ENCODE measurements at places on chromosomes 5 and 9. TPM values are rescaled to one million over a fixed set of nuclear protein-coding genes. Genes with fewer than 3 reads are reported as not detected.

DNA sequence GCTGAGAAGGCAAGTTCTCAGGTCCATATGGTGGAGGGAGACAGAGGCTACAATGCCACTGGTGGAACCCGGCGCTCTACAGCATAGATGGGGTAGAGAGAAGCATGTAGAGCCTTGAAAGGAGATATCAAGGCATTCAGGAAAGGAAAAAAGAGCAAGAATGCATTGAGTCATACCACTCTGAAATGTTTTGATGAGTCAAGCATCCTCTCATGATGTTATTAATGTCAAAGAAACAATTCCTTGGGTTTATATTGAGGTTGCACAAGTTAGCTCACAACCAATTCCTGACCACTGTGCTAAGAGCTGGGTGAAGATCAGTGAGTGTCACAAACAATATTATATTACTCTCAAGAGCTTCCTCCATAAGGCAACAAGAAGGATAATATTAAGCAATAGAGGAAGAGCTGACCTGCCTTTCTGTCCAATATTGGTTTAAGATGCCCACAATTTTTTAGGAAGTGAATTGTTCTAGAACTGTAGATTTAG is 178.0 kb downstream of the RFK start:
- no peaks in the 10 kb centered on the region for H3K4me1 ChIP-seq
- H3K27me3 ChIP-seq: peaks cover 4% of the 10 kb centered on the region

GRCh38 chr5:110045158-110045557 is 355.4 kb downstream of the MAN2A1 start:
- DNase-seq: no peak
- H3K4me1 ChIP-seq: peaks cover 10% of the 10 kb centered on the region
- peaks cover 5% of the 10 kb centered on the region for H3K36me3 ChIP-seq
- no peak overlapping the region for H3K4me3 ChIP-seq

Gene TSC1
- 30.2 TPM for total RNA-seq

Gene PRR16
- total RNA-seq: not detected

Gene C9orf153
- total RNA-seq: not detected

GRCh38 chr5:20655211-20655610 is 667.2 kb upstream of the CDH18 start:
- no peak overlapping the region for H3K27ac ChIP-seq
- no peaks in the 10 kb centered on the region for H3K27me3 ChIP-seq
- H3K36me3 ChIP-seq: no peaks in the 10 kb centered on the region
- H3K4me3 ChIP-seq: no peak overlapping the region
- DNase-seq: no peak
- no peaks in the 10 kb centered on the region for H3K4me1 ChIP-seq

DNA sequence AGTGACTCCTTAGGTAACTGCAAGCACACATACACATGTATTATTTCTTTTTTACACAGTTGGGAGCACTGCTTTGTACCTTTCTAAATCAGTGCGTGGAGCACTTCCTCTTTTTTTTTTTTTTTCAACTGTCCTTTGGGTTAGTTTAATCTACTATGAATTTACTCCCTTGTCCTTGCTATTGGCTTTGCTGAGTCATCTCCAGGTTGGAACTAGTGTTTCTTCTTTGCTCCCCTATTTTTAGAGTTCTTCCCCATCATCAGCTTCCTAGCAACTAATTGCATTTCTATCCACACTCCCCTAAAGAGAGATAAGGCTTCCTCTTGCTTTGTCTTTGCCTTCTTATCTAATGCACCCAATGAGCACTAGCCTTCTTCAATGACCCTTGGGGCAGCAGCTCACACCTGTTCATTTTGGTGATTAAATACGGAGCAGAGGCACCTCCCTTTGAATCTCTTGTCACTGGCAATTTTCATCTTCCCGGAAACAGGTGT is 24.3 kb downstream of the S100Z start:
- H3K27ac ChIP-seq: no peak overlapping the region
- H3K27me3 ChIP-seq: peaks cover 2% of the 10 kb centered on the region
- DNase-seq: no peak
- H3K4me3 ChIP-seq: no peak overlapping the region

- H3K27me3 ChIP-seq: peaks cover 10% of the 10 kb centered on the region
- H3K4me3 ChIP-seq: no peak overlapping the region
- H3K27ac ChIP-seq: no peak overlapping the region
- peaks cover 16% of the 10 kb centered on the region for H3K4me1 ChIP-seq
Observed at GRCh38 chr9:97562542-97562941, 61.1 kb downstream of the TMOD1 start.

DNA sequence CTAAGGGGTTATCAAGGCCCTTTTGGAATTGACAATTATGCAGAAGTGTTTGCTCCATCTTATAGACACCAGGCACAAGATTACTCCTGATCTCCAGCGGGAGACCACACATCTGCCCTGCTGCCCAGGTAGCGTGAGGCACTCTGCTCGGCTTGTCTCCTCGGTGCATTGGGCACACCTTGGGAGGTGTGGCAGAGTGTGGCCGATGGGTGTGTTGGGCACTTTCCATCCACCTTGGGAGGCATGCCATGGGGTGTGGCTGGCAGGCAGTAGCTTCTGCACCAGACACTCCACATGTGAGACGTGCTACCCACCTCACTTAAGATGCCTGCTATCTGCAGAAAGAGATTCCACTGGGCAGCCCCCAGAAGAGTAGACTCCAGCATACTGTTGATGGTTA is 54.1 kb downstream of the GADD45G start:
- no peak overlapping the region for H3K27ac ChIP-seq
- no peaks in the 10 kb centered on the region for H3K36me3 ChIP-seq
- peaks cover 11% of the 10 kb centered on the region for H3K27me3 ChIP-seq
- no peak for DNase-seq
- H3K4me1 ChIP-seq: peaks cover 65% of the 10 kb centered on the region
- H3K4me3 ChIP-seq: no peak overlapping the region
